Coronary artery (tissue), 2 donors: ENCODE measurements at places on chromosomes 16 and 17.
A peak's percentile ranks its signal among the peaks of the same experiment; 100 is the strongest.

- no peak for DNase-seq
These were observed at the start of gene GRB7 for GRCh38 chr17:39737760-39738567. GRB7 (plus strand) TSS chr17:39737938; CDS start chr17:39742302, 4,364 bp downstream.

- DNase-seq: no peak
These were observed 251.9 kb downstream of the SEC14L1 start for GRCh38 chr17:77392376-77393273.

- DNase-seq: peak; percentile 63
These were observed 74.1 kb downstream of the CCDC182 start for GRCh38 chr17:57670769-57671569.

GRCh38 chr17:34374457-34374856 lies 11.4 kb upstream of the CCL1 start:
- no peak for DNase-seq

DNA sequence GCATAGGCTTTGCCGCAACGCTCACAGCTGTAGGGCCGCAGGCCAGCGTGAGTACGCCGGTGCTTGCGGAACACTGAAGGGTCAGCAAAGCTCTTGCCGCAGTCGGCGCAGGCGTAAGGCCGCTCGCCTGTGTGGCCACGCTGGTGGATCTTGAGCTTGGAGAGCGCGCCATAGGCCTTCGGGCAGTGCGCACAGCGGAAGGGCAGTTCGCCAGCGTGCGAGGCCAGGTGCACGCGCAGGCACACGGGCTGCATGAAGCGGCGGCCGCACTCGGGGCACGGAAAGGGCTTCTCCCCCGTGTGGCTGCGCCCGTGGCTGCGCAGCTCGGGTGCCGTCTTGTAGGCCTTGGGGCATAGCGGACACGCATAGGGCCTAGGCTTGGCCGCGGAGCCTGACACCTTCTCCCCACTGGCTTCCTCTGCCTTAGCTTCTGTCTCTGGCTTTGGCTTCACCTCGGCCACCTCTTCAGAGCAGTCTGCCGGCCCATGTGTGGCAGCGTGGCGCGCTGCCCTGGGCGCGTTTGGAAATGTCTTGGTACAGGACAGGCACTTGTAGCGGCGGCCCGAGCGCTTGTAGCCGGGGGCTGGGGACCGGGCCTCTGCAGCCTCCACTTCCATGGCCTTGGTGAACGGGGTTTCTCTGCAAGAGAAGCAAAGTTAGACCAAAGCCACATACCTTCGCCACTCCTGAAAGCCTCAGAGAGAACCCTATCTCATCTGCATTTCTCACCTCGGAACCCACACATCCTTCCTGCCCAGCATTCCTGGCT lies 10.0 kb downstream of the ZNF668 start:
- no peak for DNase-seq

DNA sequence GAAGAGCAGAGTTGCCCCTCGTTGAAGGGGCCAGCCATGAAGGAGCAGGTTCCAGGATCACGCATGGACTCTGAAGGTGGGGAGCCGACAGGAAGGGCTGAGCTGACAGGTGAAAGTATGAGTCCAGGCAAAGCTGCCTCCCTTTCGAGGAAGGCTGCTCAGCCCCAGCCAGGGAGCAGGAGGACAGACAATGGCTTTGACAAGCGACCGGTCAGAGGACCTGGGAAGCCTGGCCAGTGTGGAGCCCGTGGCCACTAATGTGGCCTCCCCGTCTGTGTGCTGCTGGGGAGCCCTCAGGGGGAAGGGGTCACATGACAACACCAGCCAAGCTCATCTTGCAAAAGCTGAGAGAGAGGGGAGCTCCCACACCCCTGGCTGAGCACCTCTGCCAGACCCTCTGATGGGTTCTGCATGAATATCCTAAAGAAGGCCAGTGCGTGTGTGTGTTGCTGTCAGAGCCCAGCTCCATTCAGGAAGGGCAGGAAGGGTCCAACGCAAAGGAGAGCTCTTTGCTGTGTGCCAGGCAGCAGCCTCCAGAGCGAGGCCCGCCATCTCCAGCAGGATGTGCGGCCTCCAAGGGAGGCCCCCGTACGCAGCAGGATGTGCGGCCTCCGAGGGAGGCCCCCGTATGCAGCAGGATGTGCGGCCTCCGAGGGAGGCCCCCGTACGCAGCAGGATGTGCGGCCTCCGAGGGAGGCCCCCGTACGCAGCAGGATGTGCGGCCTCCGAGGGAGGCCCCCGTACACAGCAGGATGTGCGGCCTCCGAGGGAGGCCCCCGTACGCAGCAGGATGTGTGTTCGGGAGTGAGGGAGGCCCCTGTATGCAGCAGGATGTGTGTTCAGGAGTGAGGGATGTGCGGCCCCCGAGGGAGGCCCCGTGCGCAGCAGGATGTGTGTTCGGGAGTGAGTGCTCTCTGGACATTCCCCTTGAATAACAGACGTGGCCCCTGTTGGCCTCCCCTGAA lies 102.1 kb upstream of the CHMP6 start:
- DNase-seq: no peak

DNA sequence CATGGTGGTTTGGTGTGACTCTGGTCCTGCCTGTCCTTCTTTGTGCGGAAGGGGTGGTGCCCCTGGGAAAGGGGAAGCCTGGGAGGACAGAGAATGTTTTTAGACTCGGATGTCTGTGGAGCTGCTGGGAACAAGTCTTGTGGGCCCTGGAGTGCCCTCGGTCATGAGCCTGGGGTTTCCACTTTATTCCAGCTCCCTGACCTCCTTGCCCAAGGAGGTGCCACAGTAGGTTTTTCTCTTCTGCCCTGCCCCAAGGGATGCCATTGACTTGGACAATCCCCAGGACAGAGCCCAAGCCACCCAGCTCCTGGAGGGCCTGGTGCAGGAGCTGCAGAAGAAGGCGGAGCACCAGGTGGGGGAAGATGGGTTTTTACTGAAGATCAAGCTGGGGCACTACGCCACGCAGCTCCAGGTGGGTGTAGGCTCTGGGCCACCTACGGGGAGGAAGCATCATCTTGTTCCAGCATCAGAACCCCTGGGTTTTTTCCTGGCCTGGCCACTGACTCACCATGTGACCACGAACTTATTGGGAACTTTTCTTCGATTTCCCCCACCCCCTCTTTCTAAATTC lies 1.4 kb downstream of the STAT5A start:
- peak; percentile 76 for DNase-seq

DNA sequence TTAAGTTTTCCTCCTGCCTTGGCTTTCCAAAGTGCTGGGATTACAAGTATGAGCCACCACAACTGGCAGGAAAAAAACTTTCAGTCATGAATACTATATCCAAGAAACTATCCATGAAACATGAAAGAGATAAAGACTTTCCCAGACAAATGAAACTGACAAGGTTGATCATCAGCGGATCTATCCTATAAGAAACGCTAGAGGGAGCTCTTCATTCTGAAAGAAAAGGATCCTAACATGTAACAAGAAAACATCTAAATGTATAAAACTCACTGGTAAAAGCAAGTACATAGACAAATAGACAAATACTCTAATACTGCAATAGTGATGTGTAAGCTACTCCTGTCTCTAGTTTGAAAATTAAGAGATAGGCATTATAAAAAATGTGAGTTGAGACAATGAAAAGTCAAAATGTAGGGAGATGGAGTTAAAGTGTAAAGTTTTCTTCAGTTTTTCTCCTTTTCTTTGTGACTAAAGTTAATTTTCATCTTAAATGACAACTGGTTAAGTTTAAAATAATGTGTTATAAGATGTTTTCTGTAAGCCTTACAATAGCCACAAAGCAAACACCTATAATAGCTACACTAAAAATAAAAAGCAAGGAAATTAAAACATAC lies 79.6 kb upstream of the TEKT1 start:
- no peak for DNase-seq

GRCh38 chr16:19810817-19811731 lies 73.6 kb downstream of the GPRC5B start:
- DNase-seq: no peak

DNA sequence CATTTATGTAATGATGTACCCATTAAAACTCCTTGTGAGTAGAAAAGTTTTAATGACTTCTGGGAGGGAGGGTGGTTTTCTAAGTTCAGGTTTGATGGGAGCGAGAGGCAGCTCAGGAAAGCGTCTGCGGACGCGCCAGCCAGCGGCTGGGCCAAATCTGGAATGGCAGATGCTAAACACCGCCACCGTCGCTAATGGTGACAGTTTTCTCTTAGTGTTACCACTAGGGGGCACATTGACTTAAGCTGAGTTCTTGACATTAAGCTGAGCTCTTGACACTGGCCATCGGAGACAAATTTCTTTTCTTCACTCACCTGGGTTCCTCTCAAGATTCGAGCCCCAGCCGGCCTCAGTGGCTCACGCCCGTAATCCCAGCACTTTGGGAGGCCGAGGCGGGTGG lies 6.7 kb downstream of the TRPV1 start:
- DNase-seq: no peak

DNA sequence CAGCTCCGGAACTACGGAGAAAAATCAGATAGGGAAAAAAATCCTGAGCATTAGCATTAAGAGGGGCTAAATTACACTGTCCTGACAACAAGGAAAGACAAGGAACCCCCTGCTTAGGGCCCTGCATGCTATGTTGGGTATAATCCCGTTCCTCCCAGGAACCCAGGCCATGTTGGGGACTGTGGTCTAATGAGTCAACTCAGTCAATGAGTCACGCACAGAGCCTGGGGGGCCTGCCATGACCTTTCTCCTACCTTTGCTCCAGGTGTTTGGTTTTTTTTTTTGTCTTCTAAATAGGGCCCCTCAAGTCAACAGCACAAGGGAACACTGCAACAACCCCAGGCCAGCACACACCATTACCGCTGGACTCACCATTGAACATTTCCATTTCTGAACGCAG lies 8.9 kb upstream of the ZNF200 start:
- peak; percentile 29 for DNase-seq

GRCh38 chr17:79536212-79536840 lies 74.5 kb downstream of the RBFOX3 start:
- no peak for DNase-seq

- DNase-seq: no peak
These were observed 15.3 kb downstream of the LCMT1 start for GRCh38 chr16:25126820-25127232.

- DNase-seq: no peak
These were observed 25.0 kb upstream of the KCNJ2 start for GRCh38 chr17:70144260-70144846.

DNA sequence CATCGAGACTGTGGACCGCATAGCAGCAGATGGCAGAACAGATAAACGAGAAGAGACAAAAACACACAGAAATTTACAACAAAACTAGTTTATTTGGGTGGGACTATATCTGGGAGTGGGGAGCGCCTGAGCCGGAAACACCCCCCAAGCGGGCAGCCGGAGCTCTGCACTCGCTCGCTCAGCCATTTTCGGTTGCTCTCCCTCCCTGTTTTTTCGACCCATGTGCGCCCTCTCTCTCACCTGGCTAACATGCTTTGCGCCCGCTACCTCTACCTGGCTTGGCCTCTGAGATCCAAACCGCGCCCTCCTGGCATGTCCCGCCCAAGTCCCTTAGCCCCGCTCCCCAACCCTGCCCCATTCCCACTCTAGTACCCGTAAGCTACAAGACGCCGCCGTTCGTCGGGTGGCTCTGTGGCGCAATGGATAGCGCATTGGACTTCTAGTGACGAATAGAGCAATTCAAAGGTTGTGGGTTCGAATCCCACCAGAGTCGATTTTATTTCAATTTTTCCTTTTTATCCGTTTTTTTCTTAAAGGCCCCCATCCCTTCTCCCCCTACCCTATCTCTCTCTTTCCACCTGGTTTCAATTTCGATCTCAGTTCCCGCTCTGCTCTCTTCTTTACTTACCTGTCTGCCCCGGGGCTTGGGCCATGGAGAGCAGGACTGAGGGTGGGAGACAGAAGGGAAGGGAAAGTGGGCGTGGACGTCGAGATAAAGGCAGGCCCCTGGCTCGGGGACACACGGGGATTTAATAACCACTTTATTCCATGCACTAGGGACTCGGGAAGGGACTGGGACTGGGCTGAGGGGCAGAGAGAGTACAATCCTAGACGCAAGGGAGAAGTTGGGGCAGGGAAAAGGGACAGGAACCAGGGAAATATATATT lies 2.4 kb upstream of the ALOXE3 start:
- DNase-seq: peak; percentile 82

GRCh38 chr17:41444640-41445039 lies 3.9 kb upstream of the KRT38 start:
- no peak for DNase-seq

GRCh38 chr16:5578980-5579379 lies 481.4 kb upstream of the EEF2KMT start:
- DNase-seq: no peak

GRCh38 chr16:73124097-73124652 lies 76.2 kb upstream of the ZFHX3 start:
- no peak for DNase-seq

DNA sequence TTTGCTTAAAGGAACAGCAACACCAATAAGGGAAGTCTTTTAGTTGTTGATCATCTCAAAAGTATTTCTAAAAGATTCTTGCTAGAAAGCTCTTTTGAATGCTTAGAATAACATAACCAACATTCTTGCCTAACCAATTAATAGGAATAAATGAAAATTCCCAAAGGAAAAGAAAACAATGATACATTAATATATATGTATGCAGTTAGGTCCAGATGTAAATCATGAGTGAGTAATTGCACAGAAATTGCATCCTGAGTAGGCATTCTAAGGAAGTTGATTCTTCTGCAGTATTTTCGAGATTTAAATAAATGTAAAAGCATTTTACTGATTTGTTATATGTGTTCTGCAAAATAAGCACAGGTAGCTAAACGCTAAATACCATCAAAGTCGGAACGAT lies 22.1 kb downstream of the COX10 start:
- DNase-seq: no peak

GRCh38 chr16:58027161-58027915 lies 1.8 kb downstream of the MMP15 start:
- no peak for DNase-seq

DNA sequence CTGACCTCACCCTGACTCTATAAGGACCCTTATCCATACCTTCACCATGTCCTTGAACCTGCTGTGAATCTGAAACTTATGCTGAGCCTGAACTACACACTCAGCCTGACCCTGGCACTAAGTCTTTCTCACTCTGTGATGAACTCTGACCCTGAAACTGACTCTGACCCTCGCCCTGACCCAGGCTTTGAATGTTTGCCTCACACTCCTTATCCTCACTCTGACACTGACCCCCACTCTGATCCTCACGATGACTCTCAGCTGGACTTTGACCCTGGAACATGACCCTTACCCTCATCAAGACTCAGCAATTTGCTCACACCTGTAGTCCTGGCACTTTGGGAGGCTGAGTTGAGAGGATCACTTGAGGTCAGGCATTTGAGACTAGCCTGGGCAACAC lies 4.4 kb downstream of the AHSP start:
- no peak for DNase-seq

- DNase-seq: no peak
These were observed 1.5 kb downstream of the CPNE2 start for GRCh38 chr16:57093666-57094564.

- no peak for DNase-seq
These were observed 21.2 kb downstream of the MTHFSD start for GRCh38 chr16:86533767-86534351.

- DNase-seq: no peak
These were observed 1.2 kb upstream of the MSLN start for GRCh38 chr16:759110-759910.
